T-helper 22 cell (primary cell): ENCODE measurements at places on chromosomes 16 and 17.
A peak's percentile ranks its signal among the peaks of the same experiment; 100 is the strongest.

GRCh38 chr17:78879635-78880186 is 23.3 kb downstream of the CEP295NL start:
- no peak for DNase-seq

DNA sequence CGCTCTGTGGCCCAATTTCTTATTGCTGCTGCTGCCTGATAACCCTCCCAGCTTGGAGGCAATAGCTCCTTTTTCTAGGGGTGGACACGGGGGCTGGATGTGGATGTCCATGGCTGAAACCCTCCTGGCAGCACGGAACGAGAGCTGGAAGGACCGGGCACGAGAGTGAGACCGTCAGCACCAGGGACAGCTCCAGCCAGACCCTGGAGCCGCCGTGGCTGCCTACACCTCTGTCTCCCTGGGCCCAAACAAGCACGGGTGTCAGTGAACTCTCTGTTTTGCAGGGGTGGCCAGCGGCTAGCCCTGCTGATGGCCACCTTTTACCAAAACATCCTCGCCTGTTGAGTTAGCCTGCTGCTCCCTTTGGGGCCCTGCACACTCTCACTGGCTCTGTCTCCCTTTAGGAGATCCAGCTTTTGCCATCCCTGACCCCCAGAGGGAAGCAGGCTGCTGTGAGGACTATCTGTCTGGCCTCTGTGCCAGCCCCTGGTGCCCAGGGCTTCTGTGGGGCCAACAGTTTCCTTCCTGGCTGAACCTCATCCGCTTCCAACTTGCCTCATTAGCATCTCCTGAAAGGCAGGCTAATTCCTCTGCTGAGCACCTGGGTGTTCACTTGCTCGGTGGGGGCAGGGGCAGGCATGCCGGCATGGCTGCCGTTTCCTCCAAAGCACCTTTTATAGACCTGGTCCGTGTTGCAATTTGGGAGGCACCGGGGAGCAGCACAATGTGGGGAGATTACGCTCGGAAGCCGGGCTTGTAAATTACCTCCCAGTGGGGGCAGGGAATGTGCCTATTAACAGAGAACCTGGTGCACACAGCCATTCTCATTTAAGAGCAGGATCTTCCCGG is 118.1 kb downstream of the ENGASE start:
- no peak for DNase-seq

GRCh38 chr16:56589141-56590039 is at the start of gene MT3:
TSS of gene MT3 (plus strand) at chr16:56589528. CDS start at chr16:56589591, 63 bp downstream.
- DNase-seq, result no peak

DNA sequence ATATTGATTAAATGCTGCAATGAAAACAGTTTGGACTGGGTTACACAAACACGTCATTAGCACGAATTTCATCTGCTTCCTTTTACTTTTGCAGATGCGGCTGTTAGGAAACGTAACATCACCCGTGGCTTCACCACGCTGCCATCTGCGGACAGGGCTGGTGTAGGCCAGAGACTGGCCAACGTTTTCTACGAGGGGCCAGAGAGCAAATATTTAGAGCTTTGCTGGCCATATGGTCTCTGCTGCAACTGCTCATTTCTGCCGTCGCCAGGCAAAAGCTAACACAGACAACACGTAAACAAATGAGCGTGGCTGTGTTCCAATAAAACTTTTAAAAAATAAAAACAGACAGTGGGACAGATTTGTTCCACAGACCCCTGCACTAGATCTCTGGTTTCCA is 96.6 kb downstream of the ENGASE start:
- DNase-seq, result no peak

- DNase-seq, result no peak
Observed at GRCh38 chr17:27241346-27241946, 52.5 kb upstream of the WSB1 start.

GRCh38 chr17:58193641-58194255 is 1.2 kb downstream of the EPX start:
- no peak for DNase-seq

GRCh38 chr17:10772425-10773380 is 31.2 kb downstream of the TMEM238L start:
- no peak for DNase-seq

- no peak for DNase-seq
Observed at GRCh38 chr16:66468321-66468965, 41.3 kb downstream of the BEAN1 start.

DNA sequence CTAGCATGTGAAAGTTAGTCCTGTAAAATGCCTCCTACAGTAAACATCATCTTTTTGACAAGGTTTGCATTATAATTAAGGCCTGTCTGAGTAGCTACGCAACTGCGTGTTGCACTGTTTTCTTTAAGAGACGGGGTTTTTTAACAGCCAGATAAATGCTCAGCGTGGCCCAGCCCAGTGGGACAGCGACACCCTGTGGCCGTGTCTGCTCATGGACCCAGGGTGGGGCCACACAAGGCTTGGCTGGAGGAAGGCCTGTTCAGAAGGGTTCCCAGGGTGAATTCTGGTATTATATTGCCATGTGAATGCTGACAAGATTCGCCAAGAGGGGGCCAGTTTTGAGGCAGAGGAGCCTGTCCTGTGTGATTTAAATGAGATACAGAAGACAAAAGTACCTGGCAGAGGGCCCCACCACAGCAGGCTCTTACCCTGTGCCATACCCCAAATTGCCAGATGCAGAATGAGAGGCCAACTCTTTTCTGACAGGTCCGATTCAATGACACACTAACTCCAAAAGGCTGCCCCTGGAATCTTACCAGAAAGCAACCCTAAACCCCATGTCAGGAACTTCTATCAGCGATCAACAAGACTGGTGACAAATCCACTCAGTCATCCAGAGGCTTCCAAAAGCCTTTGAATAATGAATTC is 65.9 kb upstream of the IRX6 start:
- no peak for DNase-seq

DNA sequence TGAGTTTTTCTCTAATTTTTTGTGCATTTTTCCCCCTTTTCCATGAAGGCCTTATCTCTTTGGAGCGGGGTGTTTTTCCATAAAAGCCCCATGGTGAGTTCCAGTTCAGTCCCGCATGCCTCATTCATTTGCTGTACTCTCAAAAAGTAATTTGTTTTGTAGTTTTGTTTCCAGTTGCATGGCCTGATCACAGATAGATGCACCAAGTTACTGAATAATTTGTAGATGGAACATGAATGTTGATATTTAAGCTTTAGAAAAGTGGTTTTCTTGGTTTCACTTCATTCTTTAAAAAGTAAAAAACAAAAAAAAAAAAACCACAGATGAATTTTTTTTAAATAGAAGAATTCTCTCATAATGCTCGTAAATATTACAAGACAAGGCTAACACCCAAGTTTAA is 349.2 kb downstream of the BCAS3 start:
- no peak for DNase-seq

- DNase-seq, result no peak
Observed at GRCh38 chr17:34006126-34006525, 249.0 kb upstream of the CCL2 start.

- DNase-seq, result no peak
Observed at GRCh38 chr16:12455287-12455798, 348.3 kb downstream of the CPPED1 start.

GRCh38 chr17:16975277-16975651 is 3.3 kb upstream of the TNFRSF13B start:
- DNase-seq, result no peak

GRCh38 chr17:74723891-74724290 is 11.2 kb upstream of the CD300LF start:
- DNase-seq, result no peak

GRCh38 chr17:38667099-38667786 is 7.5 kb downstream of the EPOP start:
- peak; percentile 25 for DNase-seq

DNA sequence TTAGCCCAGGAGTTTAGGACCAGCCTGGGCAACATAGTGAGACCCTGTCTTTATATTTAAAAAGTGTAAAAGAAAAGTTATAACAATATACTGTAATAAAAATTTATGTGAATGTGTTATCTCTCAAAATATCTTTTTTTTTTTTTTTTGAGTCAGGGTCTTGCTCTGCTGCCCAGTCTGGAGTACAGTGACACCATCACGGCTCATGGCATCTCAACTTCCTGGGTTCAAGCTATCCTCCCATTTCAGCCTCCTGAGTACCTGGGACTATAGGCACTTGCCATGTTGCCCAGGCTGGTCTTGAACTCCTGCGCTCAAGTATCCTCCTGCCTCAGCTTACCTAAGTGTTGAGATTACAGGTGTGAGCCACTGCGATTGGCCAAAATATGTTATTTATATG is 45.5 kb upstream of the SLC25A19 start:
- no peak for DNase-seq

DNA sequence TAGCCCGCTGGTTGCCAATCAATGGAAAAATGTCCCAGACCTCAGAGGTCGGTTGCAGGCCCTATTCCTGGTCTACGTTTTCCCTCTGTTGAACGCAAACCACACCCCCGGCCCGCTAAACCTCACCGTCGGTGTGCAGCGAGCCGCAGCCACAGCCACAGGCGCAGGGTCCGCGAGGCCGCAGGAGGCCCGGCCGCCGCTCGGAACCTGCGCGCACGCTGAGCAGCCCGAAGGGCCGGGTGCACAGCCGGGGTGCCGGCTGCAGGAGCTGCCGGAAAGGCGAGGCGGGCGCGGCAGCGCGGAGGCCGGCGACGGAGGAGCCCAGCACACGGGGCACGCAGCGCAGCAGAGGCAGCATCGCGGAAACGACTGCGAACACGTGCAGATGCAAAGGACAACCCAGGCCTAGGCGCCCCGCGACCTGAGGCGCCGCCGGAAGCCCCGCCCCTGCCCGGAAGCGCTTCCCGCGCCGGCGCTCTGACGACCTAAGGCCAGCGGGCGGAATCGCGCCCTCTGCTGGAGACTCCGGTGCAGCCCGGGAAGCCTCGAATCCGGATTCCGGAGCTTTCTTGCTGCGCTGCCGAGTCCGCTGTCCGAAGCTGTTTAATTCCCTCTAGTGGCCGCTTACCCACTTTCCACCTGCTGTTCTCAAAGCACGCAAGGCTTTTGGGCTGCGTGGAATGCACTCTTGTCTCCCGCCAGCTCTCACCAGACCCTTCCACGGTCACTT is at the start of gene C1QBP:
Gene C1QBP, minus strand, starts transcription at position 440 of the 730 bp plus-strand sequence. Its CDS starts 82 bp downstream, at position 358.
- DNase-seq, result peak; percentile 82

DNA sequence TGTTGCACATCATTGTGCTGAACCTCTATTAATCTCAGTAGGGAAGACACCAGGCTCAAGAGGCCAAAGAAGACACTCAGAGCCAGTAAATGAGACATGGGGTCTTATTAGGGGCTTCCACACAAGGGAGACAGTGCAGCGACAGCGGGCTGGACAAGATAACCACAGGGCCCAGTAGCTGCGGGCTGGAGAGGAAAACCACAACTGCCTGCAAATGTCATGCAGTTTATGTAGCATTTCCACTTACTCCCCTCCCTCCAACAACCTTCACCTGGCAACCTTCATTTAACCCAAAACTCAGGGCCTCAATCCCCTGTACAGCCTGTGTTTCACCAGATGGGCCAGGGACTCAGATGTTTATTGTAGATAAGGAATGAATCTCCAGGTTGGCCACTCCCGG is 185.6 kb downstream of the UTP18 start:
- no peak for DNase-seq

DNA sequence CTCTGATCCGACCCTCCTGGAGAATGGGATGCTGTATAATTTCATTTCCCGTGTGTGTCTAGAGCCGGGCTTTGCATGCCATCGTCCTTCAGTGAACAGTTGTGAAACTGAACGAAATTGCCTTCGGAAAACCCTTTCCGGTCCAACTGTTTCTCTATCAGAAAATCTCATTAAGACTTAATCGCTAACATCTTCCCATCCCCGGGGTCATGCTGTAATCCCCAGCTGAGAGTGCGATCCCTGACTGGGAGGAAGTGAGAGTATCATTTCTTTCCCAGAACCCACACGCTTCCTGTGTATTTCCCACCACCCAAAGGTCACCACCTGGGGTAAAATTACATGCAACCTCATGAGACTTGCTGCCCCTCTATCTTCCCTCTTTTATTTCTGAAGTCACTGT is 75.6 kb upstream of the RBFOX1 start:
- DNase-seq, result no peak

DNA sequence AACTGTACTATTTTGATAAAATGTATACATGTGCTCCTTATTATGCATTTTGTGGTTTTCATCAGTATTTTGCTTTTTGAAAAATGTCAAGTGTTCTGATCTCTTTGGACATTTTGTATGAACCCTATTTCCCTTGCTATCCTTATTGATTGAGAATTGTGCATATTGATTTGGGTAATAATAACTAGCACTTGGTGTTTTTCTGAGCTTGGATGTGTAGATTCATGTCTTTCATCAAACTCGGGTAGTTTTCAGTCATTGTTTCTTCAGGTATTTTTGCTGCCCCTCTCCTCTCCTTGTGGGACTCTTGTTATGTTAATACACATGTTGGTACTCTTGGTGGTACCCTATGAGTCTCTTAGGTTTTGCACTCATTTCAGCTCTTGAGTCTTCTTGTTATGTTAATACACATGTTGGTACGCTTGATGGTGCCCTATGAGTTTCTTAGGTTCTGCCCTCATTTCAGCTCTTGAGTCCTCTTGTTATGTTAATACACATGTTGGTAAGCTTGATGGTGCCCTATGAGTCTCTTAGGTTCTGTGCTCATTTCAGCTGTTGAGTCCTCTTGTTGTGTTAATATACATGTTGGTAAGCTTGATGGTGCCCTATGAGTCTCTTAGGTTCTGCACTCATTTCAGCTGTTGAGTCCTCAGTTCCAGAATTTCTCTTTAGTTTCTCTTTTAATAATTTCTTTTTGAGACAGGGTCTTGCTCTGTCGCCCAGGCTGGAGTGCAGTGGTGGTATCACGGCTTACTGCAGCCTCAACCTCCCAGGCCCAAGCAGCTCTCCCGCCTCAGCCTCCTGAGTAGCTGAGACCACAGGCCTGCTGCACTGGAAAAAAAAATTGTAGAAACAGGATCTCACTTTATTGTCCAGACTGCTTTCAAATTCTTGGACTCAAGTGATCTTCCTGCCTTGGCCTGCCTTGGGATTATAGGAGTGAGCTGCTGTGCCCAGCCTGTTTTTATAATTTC is 19.3 kb downstream of the ZNF750 start:
- no peak for DNase-seq

- DNase-seq, result no peak
Observed at GRCh38 chr16:85391769-85392583, 221.1 kb upstream of the GSE1 start.

- DNase-seq, result no peak
Observed at GRCh38 chr17:17783825-17784656, 52.7 kb downstream of the SREBF1 start.

- peak; percentile 12 for DNase-seq
Observed at GRCh38 chr16:70395345-70395901, 43.5 kb downstream of the ST3GAL2 start.

DNA sequence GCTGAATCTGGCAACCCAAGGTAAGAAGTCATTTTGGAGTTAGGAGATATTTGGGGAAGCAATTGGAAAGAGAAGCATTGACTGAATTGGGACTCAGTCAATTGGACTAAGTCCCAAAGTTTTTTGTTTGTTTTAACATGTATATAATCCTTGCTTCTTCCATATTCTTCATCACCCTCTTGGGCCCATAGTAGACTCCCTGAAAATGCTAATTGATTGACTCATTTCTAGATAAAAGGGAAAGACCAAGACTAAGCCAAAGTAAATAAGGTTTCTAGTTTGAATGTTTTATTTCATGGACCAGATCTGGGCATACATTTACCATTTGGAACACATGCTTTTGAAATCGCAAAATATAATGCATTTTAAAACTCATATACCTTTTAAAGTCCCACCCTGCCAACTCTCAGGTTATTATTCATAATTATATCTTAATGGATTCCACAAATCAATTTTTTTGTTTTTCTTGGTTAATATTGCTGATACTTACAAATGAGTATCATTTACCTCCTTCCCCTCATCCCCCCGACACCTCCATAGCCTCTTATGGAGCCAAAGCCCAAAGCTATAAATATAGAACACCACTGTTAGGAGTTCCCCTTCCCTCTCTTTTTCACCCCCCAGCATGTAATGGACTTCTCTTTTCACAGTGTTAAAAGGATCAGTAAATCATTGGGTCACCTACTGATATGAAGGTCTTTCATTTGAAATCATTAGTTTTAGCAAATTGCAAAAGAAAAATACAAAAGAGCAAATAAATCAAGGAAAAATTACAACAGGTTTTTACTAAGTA is 674.0 kb upstream of the SOX9 start:
- DNase-seq, result no peak
